Smooth muscle cell of the pulmonary artery (primary cell): ENCODE measurements at places on chromosomes 16 and 17. TPM values are rescaled to one million over a fixed set of nuclear protein-coding genes. Genes with fewer than 3 reads are reported as not detected.

The CES5A gene
- total RNA-seq, result not detected in 2 replicates

The TRPV3 gene
- 1.4 and 2.3 TPM in 2 replicates for total RNA-seq

The TMEM238L gene
- not detected in 2 replicates for total RNA-seq

The DOC2A gene
- 0.20 and 0.33 TPM in 2 replicates for total RNA-seq

The CCDC182 gene
- not detected in 2 replicates for total RNA-seq

The RAB26 gene
- total RNA-seq, result 1.2 and 3.1 TPM in 2 replicates

The FAM20A gene
- 0.17 and 8.7 TPM in 2 replicates for total RNA-seq

The PPP1R27 gene
- not detected in 2 replicates for total RNA-seq

The RTN4RL1 gene
- total RNA-seq, result 0.23 and 0.46 TPM in 2 replicates

The KRT39 gene
- not detected in 2 replicates for total RNA-seq

The CMTM2 gene
- not detected in 2 replicates for total RNA-seq

The TGFB1I1 gene
- 41.6 and 75.6 TPM in 2 replicates for total RNA-seq

The ZPBP2 gene
- total RNA-seq, result not detected in 2 replicates

The PLEKHM1 gene
- total RNA-seq, result 24.8 and 37.0 TPM in 2 replicates

The FNDC8 gene
- total RNA-seq, result not detected in 2 replicates

The KRT33B gene
- total RNA-seq, result not detected in 2 replicates

The PLXDC1 gene
- 0.50 and 3.5 TPM in 2 replicates for total RNA-seq

The SMTNL2 gene
- 0.72 TPM in 1 of 2 replicates, not detected in the other for total RNA-seq

The CENPN gene
- 14.8 and 24.9 TPM in 2 replicates for total RNA-seq

The HBM gene
- not detected in 2 replicates for total RNA-seq

The MT3 gene
- total RNA-seq, result 0.59 TPM in 2 replicates

The STX8 gene
- total RNA-seq, result 42.3 and 48.0 TPM in 2 replicates

The SLC5A2 gene
- 0.03 and 0.07 TPM in 2 replicates for total RNA-seq

The CTRB1 gene
- not detected in 2 replicates for total RNA-seq

The CCR7 gene
- 0.26 TPM in 1 of 2 replicates, not detected in the other for total RNA-seq

The GDPD1 gene
- total RNA-seq, result 0.98 and 1.9 TPM in 2 replicates

The MILR1 gene
- 2.3 and 15.9 TPM in 2 replicates for total RNA-seq

The ITGB3 gene
- 38.3 and 72.6 TPM in 2 replicates for total RNA-seq

The ATP2C2 gene
- total RNA-seq, result not detected in 2 replicates

The MT1G gene
- 1.3 TPM in 1 of 2 replicates, not detected in the other for total RNA-seq

The EPX gene
- total RNA-seq, result not detected in 2 replicates

The ZC3H7A gene
- total RNA-seq, result 57.9 and 68.4 TPM in 2 replicates

The CDH8 gene
- total RNA-seq, result 0.10 and 0.13 TPM in 2 replicates

The ABCA10 gene
- 1.3 and 4.0 TPM in 2 replicates for total RNA-seq

The CFAP97D1 gene
- total RNA-seq, result under 0.01 TPM in 1 of 2 replicates, not detected in the other

The SLC5A10 gene
- under 0.01 TPM in 1 of 2 replicates, not detected in the other for total RNA-seq

The KATNIP gene
- 30.4 and 30.7 TPM in 2 replicates for total RNA-seq

The PPP1R1B gene
- total RNA-seq, result 0.91 TPM in 1 of 2 replicates, not detected in the other

The MPRIP gene
- 178 and 204 TPM in 2 replicates for total RNA-seq

The SLC16A6 gene
- total RNA-seq, result 0.13 and 0.17 TPM in 2 replicates
